ENCODE measurements at places on chromosomes 4 and X.

GRCh38 chr4:115054836-115055235, 58.6 kb downstream of the NDST4 start:
- DNase-seq: no peak

DNA sequence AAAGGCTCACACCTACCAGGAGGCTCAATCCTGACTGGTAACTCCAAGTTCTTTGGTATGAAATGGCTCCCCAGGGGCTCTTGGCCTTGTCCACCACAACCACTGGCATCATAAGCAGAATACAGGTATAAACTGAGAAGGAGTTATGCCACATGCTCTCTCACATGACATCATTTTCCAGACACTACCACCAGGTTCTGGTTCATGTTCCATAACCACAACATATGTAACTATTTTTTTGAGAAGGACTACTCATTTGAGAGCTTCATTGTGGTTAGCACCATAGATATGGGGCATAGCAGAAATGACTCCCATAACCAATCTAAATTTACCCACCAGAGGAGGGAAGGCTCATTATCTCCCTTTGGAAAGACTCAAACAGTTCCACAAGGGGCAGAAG, 19.6 kb downstream of the PRDM5 start:
- no peak for DNase-seq

DNA sequence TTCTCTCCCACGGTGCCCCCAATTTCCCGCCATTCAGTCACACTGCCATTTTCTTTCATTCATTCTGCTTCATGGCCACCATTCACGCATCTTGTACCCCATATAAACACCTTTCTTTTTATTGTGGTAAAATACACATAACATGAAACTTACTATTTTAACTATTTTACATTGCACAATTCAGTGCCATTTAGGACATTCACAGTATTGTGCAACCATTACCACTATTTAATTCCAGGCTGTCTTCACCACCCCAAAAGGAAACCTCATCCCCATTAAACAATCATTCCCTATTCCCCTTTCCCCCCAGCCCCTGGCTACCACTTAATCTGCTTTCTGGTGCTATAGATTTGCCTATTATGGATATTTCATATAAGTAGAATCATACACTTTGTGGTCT, 15.9 kb downstream of the SPACA5 start:
- DNase-seq: no peak

- no peak for DNase-seq
Observed at GRCh38 chr4:57190601-57191481, 80.7 kb upstream of the IGFBP7 start.

- DNase-seq: no peak
Observed at GRCh38 chr4:10589321-10589720, 95.2 kb downstream of the CLNK start.

- no peak for DNase-seq
Observed at GRCh38 chr4:130336585-130337217, 1240.7 kb downstream of the C4orf33 start.

DNA sequence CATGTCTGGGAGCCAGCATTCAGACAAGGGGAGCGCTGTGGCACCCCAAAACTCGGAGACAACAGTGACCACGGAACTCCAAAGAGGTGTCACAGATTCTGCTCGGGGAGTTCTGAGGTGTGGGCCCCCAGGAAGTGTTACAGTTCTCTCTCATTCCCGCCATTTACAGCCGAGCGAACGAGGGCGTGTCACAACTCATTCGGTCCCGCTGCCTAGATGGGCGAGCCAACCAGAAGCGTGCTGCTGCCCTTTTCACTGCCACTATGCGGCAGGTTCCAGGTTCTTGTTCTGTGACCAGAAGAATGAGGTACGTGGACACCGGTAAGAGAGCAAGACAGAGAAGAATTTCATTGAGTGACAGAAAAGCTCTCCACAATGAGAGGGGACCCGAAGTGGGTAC, 1370.6 kb upstream of the AGA start:
- DNase-seq: no peak

GRCh38 chrX:43735957-43736356, 79.9 kb downstream of the MAOA start:
- DNase-seq: no peak

GRCh38 chrX:15814771-15815365, 24.6 kb downstream of the ZRSR2 start:
- DNase-seq: no peak

GRCh38 chrX:24920769-24921168, 95.0 kb downstream of the ARX start:
- DNase-seq: no peak
